ENCODE measurements at places on chromosomes 4 and X.

DNA sequence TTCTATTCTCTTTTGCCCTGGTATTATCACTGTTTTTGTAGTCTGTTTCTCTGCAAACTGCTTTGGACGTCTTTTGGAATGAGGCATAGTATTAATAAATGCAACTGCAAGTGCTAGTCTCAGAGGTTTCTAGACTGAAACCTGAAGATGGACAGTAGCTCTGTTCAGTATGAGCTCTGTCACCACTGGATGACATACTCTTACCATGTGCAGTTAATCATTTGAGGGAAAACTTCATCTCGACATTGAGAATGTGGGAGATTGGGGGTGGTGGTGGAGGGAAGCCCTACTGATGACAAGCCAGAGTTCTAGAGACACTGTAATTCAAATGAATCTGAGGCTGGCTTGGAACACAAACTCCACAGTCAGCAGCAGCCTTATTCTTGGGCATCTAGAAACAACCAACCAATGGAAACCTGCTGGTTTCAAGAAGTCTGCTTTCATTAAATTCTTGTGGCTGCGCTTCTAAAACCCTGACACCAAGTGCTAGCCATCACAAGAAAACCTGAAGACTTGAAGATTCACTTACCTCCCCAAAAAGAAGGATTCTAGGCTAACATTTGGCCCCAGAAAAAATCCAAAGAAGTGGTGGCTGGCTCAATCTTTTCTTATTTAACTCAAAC, 161.7 kb downstream of the RASL11B start:
- no peak for DNase-seq

- no peak for DNase-seq
These were observed 139.5 kb downstream of the TBL1X start for GRCh38 chrX:9604111-9604907.

GRCh38 chr4:74475091-74475800, 30.3 kb downstream of the AREG start:
- DNase-seq: no peak

DNA sequence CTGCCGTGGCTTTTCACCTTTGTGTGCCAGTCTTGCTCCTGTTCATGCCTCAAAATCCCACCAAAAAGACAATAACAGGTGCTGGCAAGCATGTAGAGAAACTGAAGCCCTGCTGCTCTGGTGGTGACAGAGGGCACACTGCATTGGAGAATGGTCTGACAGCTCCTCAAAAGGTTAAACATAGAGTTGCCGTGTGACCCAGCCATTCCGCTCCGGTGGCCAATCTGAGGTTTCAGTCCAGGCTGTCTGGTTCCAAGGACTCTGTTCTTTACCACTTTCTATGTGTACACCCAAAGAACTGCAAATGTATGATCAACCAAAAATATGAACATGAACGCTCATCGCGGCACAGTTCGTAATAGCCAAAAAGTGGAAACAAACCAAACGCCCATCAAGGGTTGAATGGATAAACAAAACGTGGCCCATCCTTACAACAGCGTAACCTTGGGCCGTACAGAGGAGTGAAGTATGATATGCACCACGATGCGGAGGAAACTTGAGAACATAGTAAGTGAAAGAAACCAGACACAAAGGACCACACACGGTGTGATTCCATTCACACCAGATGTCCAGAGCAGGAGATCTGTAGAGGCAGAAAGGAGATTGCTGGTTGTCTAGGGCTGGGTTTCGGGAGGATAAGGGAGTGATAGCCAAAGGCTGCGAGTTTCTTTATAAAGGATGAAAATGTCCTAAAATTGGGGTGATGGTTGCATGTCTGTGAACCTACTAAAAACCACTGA, 33.6 kb upstream of the WFS1 start:
- DNase-seq: no peak

GRCh38 chrX:11196476-11196875, 85.3 kb downstream of the HCCS start:
- no peak for DNase-seq

- no peak for DNase-seq
These were observed 34.4 kb upstream of the BEND2 start for GRCh38 chrX:18255059-18255458.

DNA sequence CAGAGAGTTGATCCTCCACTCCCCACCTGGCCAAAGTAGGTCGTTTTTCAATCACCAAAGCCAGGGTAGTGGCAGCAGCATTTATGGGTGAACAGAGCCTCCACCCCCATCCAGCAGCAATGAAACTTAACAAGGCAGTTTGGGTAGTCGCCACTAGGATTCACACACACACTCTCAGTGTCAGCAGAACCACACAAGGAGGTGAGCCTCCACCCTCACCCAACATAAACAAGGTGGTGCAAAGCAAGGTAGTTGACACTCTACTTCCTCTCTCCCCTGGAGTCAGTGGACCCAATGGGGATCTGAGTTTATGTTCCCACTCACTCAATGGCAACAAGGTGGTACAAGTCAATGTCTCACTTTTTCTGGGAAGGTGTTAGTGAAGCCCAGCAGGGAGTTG, 50.4 kb upstream of the CCDC149 start:
- no peak for DNase-seq

GRCh38 chr4:153156263-153156662, 48.0 kb upstream of the TRIM2 start:
- peak; percentile 10 for DNase-seq

GRCh38 chr4:55347610-55348228, 1.7 kb downstream of the SRD5A3 start:
- DNase-seq: no peak

DNA sequence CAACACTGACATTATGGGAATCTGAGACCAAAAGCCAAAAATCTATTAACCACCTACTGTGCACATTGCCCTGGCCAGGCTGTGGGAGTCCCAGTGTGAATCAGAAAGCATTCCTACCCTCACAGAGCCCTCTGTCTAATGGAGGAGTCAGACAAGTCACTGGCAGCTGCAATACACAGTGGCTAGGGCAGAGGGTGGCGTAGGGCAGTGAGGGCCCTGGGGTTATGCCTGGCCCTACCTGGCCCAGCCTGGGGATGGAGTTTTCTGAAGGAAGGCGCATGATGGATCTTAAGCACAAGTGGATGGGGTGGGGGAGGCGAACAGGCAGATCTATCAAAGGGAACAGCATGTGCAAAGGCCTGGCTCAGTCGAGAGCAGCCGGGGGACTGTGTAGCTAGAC, 10.8 kb downstream of the JAKMIP1 start:
- DNase-seq: no peak

GRCh38 chr4:53453385-53453784, 75.9 kb downstream of the FIP1L1 start:
- DNase-seq: no peak

DNA sequence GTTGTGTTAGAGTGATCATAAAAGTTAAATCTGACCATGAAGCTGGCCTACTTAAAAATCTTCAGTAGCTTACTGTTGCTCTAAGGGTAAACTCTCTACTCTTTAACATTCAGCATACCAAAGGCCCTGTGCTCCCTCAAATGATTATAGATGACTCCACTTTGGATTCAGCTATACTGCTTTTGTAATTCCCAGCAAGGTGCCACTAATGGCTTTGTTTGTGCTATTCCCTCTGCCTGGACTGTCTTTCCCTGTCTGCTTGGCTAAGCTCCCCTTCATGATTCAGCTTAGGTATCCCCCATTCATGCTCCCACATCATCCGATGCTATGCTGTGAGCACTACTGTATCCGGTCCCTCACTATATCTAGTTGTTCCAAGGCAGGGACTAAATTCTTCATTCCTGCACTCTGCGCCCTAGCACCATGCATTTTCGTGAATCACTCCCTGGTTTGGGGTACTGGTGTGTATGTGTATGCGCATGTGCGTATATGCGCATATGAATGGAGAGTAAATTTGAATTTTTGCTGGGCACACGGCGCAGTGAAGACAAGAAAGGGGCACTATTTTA, 453 bp upstream of the PBDC1 start:
- no peak for DNase-seq

DNA sequence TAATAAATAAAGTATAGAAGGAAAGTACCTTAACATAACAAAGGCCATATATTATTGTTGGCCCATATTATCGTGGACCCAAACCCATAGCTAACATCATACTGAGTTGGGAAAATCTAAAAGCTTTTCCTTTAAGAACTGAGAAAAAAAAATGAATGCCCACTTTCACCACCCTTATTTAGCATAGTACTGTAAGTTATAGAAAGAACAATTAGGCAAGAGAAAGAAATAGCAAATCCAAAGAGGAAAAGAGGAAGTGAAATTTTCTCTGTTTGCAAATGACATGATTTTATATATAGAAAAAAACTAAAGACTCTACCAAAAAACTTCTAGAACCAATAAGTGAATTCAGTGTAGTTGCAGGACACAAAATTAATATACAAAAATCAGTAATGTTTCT, 1854.6 kb downstream of the PCDH7 start:
- no peak for DNase-seq

- DNase-seq: no peak
These were observed 6.0 kb downstream of the SMAD1 start for GRCh38 chr4:145487631-145488030.

GRCh38 chrX:8245411-8245810, 74.3 kb upstream of the VCX2 start:
- no peak for DNase-seq

DNA sequence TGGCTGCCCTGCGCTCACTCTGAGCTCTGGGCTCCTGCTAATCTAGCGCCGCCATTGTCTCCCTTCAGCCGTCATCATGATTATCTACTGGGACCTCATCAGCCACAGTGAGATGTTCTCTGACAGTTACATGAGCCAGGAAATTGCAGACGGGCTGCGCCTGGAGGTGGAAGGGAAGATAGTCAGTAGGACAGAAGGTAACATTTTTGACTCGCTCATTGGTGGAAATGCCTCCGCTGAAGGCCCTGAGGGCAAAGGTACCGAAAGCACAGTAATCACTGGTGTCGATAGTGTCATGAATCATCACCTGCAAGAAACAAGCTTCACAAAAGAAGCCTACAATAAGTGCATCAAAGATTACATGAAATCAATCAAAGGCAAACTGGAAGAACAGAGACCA, 21.8 kb upstream of the PIN4 start:
- DNase-seq: no peak

DNA sequence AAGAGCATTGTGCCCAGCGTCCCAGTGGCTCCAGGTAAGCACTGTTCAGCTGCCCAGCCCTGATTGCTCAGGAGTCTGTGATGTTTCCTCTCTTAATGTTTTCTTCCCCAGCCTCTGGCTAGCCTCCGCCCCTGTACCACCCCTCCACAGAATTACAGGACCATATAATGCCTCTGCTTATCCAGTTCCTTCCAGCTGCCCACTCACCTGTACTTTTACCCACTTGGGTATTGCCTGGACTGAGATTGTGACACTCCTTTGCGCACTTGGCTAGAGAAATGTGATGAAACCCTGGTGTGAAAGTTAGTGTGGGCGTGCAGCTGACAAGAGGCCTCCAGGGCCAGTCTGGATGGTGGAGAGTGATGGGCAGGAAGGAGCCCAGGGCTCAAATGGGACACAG, at the start of gene AWAT2:
Gene AWAT2 (minus strand): TSS at position 14 of the 400 bp plus-strand sequence. CDS start 6 bp downstream, at position 8.
- DNase-seq: no peak

- DNase-seq: no peak
These were observed 63.5 kb downstream of the TMEM131L start for GRCh38 chr4:153529646-153530045.

GRCh38 chrX:120549483-120550452, 11.0 kb downstream of the CUL4B start:
- DNase-seq: no peak

DNA sequence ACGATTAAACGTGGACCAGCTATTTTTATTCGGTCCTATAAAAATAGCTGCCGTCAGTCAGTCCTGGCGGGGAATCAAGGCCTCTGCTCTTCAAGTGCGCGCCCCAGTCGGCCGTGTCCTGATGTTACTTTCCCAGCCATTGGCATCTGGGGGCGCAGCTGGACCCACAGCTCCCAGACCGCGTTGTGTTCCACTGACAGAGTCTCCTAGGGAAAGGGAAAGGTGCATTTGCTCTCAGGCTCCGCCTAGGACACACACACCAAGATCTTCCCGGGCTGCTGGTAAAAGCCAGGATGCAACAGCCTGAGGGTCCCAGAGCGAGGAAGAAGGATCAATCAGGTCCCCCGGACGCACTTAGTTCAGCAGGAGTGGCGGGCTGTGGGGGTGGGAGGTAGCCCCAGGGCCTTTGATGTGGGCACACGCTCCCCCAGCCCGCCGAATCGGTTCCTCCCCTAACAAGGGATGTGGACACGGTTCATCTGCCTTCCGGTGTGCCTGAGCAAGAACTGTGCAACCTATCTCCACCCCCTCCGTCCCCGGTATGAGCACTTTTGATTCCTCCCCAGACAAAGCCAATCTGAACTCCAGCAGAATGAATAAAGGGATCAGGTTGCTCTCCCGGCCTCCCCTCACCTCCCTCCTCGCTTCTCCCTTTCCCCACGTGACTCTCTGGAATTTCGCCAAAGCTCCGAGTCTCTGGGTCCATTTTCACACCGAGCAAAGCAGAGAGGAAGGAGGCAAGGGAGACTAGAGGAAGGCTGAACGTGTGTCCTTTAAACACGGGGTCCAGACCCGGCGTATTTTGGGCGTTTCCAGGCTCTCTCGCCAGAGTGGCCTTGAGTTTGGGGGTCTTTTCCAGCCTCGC, 626 bp upstream of the FRAS1 start:
- no peak for DNase-seq

GRCh38 chr4:103482471-103482870, 237.3 kb downstream of the TACR3 start:
- no peak for DNase-seq

DNA sequence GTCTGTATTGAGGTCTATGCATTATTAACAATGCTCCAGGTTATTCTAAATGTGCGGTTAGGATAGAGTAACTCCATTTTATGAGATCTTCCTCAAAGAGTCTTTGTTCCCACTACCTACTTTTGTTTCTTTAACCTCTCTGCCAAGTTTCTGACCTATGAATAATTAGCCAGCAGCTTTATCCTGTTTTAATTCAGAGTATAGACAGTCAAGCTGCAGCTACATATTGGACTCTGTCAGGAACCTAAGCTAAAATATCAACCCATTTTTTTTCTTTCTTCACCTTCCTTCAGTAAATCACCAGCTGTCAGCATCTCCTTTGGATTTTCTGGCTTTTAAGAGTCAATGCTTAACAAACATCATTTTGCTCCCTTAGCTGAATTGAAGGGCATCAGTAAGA, 72.3 kb downstream of the TMEM47 start:
- DNase-seq: no peak

GRCh38 chrX:37767430-37767829, 12.4 kb upstream of the CYBB start:
- no peak for DNase-seq

- DNase-seq: no peak
These were observed 15.4 kb downstream of the CMC4 start for GRCh38 chrX:155055494-155055893.

DNA sequence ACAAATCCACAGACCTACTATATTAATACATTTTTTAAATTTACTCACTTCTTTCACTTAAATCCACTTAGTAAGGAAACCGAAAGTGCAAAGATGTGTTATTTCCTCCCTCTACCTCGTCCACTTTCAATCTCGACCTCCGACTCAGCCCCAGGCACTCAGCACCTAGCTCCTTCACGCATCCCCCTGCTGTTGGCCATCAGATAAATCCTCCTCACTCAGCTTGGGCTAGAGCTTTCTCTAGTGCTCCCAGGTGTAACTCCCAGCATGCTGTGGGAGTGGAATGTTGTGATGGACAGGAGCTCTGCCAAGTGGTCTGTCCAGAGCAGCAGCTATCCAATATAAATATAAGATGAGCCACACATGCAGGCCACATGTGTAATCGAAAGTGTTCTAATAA, 26.7 kb upstream of the TEC start:
- DNase-seq: no peak

GRCh38 chr4:44720371-44720770, 6.0 kb downstream of the GNPDA2 start:
- no peak for DNase-seq

Measured in activated CD4-positive, alpha-beta T cell treated with anti-CD3 and anti-CD28 coated beads, Interleukin-2, amount 50 U/mL, for 1 hour (primary cell).